Activated CD4-positive, alpha-beta T cell treated with anti-CD3 and anti-CD28 coated beads, Interleukin-2, amount 50 U/mL, for 1 hour (primary cell): ENCODE measurements at places on chromosomes 2 and 18.

DNA sequence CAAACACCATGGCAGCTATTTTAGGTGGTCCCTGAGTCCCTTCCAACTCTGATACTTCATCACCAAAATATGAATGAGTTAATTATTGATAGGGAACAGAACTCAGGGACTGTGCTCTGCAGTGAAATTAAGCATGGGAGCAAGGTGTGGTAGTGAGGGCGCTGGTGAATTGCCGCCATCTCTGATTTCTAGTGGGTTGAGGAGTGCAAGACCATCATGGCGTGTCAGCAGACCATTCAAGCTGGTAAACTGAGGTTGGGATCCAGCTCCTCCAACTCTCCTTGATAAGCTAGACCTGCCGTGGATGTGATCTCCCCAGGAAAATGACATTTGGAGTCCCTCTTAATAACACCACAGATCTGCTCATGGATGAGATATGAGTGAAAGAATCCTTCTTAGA is 70.4 kb downstream of the LYPD1 start:
- no peak for DNase-seq

GRCh38 chr2:100703213-100703612 is 116.7 kb upstream of the NPAS2 start:
- DNase-seq, result no peak

- no peak for DNase-seq
Measured at GRCh38 chr18:79383388-79384056, 12.2 kb upstream of the NFATC1 start.

- DNase-seq, result no peak
Measured at GRCh38 chr2:218891275-218892135, 10.9 kb downstream of the WNT10A start.

DNA sequence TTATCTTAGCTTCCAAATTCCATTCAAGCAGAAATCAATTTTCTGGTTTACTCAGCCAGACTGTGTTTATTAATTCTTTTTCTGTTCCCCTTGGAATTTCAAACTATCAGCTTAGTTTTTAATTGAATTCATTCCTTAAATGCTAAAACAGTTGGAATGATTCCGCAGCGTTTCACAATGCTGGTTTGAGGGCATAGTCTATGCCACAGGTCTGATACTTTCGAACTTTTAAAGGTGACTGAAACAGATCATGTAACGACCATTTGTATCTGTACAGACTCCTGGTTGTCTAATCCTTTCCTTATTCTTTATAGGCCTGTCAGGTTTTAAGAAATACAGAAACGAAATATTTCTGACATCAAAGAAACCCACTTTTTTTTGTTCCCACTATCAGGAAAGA is 45.4 kb downstream of the STPG4 start:
- DNase-seq, result no peak

DNA sequence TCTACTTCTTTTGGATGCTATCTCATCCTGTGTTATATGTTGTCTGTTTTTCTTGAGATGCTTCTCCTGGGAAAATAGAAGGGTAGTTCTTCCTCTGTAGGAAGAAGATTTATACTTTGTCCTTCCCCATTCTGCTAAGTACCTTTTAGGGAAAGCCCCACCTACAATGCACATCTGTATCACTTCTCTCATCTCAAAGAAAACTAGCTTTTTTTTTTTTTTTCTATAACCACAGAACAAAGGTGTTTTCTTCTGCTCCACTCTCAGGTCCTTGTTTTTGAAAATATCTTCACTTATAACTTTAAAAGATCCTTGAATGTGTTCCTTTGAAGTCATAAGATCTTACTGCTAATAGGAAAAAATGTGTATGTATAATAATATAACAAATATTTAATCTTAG is 30.8 kb downstream of the CCDC150 start:
- DNase-seq, result no peak

GRCh38 chr2:177692783-177693269 is 300.3 kb downstream of the AGPS start:
- DNase-seq, result no peak

DNA sequence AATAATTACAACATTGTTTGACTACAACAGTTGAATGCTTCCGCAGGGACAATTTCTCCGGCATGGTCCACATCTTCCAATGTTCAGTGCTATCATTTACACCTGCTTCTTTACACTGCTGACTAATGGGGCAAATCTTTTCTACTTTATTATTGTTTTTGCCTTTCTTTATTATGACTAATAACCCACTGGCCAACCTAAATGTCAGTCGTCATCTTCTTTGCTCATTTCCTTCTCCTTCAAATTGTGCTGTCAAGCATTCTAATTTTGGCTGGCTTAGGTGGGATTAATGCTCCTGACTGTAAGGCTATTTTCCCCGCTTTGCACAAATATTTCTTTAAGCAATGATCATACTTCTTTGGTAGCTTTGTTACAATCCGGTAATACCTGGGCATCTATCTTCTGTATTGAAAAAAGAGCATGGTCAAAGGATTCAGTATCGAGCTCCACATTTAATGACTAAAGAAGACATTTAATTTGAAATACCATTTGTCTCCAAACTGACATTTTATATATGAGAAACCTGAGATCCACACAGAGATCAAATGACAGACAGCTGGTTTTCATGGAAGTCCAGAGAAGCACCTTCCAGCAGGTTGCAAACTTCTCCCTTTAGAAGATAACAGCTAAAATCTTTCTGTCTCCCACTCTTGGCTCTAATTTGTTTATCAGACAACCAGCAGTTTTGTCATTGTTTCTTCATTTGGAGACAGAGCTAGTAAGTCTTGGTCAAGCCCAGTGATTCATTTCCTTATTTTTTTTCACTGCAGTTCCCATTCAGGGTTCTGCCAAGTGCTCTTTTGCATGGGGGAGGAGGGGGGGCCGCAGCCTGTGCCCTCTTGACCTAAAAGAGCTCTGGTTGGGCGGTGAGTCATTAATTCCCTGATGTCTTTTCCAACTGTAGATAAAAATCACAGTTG is 132.9 kb downstream of the SOCS6 start:
- no peak for DNase-seq

- DNase-seq, result no peak
Measured at GRCh38 chr2:10917927-10918326, 6.2 kb downstream of the KCNF1 start.

GRCh38 chr2:231614559-231615057 is 21.9 kb downstream of the TEX44 start:
- no peak for DNase-seq

- DNase-seq, result no peak
Measured at GRCh38 chr18:55593888-55594287, 5.9 kb upstream of the TCF4 start.

GRCh38 chr2:166375195-166375735 is 479 bp downstream of the SCN9A start:
- DNase-seq, result no peak
